NCI-H1417 (cell line): ENCODE measurements at places on chromosomes 2 and 18.

DNA sequence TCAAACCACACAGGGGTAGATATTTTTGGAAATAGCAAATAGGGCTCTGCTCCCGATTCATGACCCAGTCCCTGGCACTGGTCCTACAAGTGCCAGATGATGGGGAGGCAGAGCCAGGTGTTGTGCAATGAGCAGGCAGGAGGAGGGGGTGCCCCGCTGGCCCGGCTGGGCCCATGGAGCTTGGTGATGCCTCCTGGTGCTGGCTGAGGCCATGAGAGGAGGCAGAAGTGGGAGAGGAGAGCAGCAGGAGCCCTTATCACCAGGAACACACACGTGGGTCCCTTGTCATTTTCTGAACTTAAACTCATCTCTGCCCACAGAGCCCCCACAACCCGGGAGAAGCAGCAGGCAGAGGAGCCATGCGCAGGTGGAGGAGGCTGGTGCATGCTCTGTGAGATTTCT lies 90.5 kb upstream of the MAPK4 start:
- no peak for DNase-seq

GRCh38 chr2:53243430-53243829 lies 524.2 kb upstream of the CHAC2 start:
- no peak for DNase-seq

GRCh38 chr2:118059919-118060478 lies 28.3 kb upstream of the INSIG2 start:
- DNase-seq: no peak

DNA sequence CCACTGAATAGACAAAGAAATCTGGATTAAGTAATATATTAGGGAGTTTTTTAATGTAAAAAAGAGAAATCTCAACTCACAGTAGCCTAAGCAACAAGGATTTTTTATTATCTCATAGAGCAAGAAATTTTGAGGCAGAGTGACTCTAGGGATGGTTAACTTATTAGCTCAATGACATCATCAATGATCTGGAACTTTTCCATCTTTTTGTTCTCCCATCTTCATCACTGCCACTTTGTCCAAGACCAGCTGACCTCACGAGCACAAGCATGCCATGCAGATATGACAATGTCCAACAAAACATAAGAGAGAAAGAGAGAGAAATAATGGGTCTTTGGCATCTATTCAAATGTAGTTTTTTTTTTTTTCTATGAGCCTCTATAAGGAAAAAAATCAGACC lies 211.8 kb upstream of the RND3 start:
- DNase-seq: no peak

- peak; percentile 28 for DNase-seq
These were observed 99.8 kb upstream of the NEUROD1 start for GRCh38 chr2:181780047-181780651.

DNA sequence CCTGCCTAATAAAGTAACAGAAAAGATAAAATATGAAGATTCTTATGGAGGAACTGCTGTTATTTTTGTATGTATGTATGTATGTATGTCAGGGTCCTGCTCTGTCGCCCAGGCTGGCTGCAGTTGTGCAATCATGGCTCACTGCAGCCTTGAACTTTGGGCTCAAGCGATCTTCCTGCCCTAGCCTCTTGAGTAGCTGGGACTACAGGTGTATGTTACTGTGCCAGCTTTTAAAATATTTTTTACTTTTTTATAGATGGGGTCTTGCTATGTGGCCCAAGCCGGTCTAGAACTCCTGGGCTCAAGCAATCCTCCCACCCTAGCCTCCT lies 26.7 kb downstream of the ANKRD29 start:
- no peak for DNase-seq

DNA sequence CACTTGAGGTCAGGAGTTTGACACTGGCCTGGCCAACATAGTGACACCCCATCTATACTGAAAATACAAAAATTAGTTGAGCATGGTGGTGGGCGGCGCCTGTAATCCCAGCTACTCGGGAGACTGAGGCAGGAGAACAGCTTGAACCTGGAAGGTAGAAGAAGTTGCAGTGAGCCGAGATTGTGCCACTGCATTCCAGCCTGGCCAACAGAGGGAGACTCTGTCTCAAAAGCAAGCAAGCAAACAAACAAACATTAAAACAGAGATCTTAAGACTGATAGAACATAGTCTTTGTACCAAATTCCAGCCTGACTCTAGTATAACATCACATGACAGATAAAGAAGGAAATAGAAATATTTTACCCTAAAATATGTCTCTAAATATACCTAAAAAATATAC lies 168.1 kb downstream of the PTPRM start:
- DNase-seq: no peak

- DNase-seq: no peak
These were observed 63.5 kb downstream of the ANKRD44 start for GRCh38 chr2:197247083-197247482.

- DNase-seq: no peak
These were observed 677.7 kb upstream of the CDH7 start for GRCh38 chr18:65073060-65073550.

DNA sequence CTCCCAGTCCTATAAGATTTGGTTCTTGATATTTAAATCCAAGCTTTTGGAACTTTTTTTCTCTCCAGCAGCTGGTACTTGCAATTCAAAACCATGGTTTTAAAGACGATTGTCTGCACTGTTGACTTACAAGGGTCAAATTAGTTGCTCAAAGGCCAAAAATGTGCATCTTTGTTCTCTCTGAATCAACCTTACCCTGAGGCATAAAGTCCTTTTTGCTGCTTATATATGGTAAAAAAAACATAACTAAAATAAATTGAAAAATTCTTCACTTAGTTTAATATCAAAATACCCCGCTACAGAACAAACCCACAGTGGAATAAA lies 592.7 kb downstream of the XIRP2 start:
- DNase-seq: no peak

- DNase-seq: no peak
These were observed 16.2 kb downstream of the SAG start for GRCh38 chr2:233323851-233324250.

DNA sequence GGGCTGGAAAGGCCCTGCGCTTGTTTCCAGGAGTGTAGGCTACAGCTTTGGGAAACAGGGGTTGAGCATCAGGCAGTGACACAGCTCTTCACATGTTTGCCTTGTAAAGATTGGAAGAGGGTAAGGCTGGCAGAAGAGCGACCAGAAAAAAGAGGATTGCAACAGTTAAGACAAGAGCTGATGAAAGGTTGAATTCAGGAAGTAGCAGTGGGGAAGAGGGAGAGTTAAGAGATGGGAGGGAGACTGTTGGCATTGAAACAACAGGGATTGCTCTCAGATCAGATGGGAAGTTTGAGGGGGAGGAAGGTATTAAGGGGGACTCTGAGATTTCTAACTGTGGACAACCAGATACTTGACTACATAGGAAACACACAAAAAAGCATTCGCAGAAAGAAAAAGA lies 96.9 kb downstream of the CTAGE1 start:
- no peak for DNase-seq

DNA sequence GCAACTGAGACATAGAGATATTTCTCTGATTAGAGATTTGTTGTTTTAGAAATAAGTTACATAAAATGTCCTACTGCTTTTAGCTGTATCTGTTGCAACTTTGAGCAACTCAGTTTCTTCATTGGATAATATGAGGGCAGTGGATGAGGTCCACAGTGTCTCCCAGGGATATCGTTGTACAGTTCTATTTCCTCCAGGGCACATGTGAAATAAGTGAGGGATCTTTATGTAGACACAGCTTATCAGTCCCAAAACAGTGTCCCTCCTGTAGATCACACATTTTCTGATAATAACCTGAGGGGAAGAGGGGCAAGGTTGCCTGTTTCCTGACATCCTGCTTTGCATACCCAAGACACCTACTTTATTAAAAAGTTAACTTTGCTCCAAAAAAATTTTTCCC lies 1231.2 kb upstream of the ZEB2 start:
- no peak for DNase-seq

DNA sequence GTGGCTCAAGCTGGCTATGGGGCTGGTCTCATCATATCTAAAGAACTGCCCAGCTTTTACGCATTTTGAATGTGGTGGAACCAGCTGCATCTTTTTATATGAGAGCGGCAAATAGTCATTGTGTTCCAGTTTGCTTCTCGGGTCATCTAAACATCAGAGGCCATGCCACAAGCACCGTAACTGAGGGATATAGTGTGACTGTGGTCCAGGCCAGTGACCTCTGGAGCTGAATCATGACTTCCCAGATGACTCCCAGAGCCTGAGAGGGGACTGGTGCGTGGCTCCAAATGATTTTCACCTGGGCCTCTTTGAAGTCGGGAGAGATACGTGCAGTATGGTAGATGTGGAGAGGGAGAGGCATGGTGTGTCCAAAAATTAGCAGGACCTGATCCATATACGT lies 271.0 kb downstream of the NEDD4L start:
- no peak for DNase-seq

DNA sequence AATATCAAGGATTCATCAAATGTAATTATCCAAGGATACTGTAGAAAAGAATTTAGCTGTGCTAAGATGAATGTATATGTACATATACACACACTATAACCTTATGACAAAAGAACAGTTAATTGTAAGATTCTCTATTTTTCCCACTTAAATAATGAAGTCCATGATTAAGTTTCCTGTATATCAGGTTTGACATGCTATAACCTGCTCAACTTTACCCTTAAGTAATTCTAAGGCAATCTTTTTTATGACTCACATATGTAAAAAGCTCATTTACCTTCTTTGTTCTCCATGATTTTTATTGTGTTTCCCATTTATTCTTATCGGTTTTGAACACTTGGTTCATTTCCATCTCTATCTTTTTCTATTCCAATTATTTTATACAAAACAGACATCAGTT lies 1213.1 kb upstream of the SLC39A10 start:
- DNase-seq: no peak

- DNase-seq: no peak
These were observed 48.7 kb downstream of the IL1RL2 start for GRCh38 chr2:102235491-102235890.

GRCh38 chr18:62935994-62936393 lies 220.7 kb downstream of the PHLPP1 start:
- no peak for DNase-seq

GRCh38 chr2:109392140-109392539 lies 221.6 kb downstream of the SEPTIN10 start:
- DNase-seq: no peak

- peak; percentile 75 for DNase-seq
These were observed 28.3 kb upstream of the NT5DC4 start for GRCh38 chr2:112692495-112692911.

GRCh38 chr18:12841070-12841469 lies 43.0 kb downstream of the PTPN2 start:
- DNase-seq: no peak

DNA sequence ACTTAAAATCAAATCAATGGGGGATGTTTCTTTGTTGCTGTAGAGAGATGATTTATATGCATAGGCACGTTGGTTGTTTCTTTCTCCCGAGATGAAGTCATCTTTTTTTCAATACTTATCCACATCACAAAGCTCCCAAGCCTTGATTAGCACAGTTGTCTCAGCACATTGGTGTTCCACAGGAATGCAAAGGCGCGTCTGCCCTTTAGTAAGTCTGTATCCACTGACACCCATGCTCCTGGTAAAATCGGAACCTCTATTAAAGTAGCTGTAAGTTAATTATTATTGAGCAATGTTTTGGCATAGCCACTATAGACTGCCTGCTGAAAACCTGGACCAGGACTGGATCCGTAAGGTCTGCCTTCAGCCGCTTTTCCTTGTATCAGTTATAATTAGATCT lies 77.6 kb upstream of the RBM44 start:
- DNase-seq: no peak

DNA sequence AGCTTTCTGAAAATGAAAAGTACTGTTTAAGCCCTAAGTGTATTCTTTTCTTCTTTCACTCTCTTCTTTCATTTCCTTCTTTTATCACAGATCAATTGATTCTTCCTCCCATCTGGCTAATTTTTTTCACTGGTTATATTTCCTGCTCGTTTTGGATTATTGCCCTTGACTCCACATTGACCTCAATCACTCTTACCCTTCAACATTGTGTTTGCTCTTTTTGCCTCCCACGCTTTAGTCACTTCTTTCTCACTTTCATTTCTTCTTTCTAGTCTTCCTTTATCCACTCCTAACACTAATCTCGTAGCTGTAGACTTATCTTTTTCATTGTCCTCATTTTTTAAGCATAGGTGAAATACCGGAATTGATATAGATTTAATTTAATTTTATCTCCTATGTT lies 320.3 kb upstream of the VRK2 start:
- no peak for DNase-seq

DNA sequence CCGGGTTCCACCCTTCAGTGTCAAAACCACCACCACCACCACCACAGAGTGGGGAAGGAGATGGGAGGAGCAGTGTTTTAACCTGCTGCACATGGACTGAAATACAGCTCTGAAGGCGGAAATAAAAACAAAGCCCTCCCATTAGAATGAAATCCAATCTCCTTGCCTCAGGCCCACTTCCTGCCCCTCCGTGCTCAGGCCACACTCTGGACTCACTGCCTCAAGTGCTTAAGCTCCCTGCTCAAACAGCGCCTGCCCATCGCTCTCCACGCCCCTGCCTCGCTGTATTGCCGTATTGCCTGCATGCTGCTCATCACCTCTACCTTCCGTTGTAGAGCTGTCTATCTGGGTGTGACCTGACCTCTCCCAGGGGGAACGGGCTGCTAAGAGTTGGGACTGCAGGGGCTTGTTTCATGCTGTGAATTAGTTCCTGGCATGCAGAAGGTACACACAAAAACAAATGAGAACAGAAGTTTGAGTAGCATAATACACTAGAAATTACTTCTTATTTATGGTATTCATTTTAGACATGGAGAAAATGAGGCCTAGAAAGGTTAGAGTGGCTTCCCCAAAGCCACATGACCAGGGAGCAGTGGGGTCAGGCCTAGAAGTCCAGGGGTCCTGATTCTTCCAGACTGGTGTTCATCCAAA lies 31.6 kb upstream of the NEB start:
- peak; percentile 20 for DNase-seq

DNA sequence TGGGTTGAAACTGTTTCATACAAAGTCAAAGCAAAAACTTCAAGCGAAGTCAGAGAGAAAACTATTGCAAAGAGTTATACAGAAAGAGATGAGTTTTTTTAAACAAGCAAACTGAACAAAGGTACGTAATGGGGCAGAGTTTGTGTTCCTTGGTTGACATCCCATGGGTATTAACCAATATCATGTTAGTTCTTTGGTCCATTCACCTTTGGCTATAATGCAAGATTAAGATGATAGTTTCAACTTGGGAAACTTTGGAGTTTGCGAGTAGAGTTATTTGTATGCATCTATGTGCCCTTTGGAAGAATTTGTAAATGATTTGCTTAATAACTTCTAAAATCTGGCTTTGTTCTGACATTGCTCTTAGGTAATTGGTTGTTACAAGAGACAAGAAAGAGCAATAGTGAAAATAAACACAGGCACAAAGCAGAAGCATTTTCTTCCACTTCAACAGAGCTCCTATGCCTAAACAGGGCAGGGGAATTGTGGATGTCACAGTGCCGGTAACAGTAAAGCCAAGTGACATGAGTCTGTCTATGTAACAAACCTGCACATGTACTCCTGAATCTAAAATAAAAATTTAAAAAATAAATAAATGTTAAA lies 936.1 kb downstream of the SUCLG1 start:
- no peak for DNase-seq

GRCh38 chr2:9991829-9992273 lies 40.4 kb downstream of the GRHL1 start:
- DNase-seq: no peak
